RPMI7951 (cell line): ENCODE measurements at places on chromosomes 12 and 14. TPM values are rescaled to one million over a fixed set of nuclear protein-coding genes. Genes with fewer than 3 reads are reported as not detected.

SOS2 gene
- 19.3 and 21.6 TPM in 2 replicates for total RNA-seq

SLC22A17 gene
- total RNA-seq = 7.4 and 10.4 TPM in 2 replicates

DNA sequence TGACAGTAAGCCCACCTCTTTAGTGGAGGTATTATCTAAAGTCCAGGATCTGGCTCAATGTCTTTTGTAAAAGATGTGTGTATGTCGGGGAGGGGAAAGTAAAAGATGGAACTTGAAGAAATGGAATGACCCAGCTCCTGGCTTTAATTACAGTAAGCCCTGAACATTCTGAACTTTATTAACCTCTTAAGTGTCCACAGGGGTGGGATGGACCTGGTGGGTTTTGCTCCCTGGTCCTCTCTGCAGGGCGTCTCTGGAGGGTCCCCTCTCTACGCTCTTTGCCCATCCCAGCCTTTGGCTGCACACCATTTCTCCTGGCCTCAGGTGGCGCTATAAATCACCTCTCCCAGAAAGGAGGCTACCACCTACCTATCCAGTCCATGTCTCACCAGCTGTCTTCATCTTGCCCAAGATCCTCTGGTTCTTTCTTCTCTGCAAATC is 3.7 kb upstream of the CISTR start:
- no peak for DNase-seq

DNA sequence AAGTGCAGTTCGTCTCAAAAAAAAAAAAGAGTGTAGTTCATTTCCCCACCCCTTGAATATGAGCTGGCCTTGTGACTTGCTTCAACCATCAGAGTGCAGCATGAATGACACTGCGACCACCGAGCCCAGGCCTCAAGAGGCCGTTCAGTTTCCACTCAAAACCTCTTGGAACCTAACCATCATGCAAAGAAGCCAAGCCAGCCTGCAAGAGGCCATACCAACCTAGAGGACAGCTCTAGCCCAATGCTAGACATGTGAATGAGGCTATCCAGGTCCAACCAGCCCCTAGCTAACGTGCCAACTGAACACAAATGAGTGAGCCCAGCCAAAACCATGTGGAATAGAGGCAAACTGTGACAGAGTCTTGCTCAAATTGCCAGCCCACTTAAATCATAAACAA is 29.7 kb downstream of the R3HDM2 start:
- no peak for DNase-seq

DNA sequence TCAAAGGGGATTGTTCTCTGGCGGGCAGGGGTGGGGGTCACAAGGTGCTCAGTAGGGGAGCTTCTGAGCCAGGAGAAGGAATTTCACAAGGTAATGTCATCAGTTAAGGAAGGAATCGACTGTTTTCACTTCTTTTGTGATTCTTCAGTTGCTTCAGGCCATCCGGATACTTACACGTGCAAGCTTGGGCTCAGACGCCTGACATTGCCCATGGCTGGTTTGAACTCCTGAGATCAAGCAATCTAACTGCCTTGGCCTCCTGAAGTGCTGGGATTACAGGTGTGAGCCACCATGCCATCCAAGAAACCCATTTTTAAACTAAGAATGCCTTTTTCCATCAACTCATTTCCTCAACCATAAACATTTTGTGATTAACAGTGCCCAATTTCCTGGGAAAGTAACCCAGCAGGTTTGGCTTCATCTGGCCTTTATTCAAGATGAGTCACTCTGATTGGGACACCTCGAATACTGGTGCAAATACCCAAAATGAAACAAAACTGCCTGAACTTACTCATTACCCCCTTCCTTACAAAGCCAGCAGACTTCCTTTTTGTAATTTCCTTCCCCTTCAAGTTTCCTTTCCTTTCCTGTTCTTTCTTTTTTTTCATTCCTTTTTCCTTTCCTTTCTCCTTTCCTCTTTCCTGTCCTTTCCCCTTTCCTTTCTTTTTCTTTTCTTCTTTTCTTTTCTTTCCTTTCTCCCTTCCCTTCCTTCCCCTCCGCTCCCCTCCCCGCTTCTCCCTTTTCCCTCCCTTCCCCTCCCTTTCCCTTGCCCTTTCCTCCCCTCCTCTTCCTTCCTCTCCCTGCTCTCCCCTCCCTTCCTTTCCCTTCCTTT is 10.2 kb upstream of the RNASE10 start:
- peak; percentile 54 for DNase-seq

DNA sequence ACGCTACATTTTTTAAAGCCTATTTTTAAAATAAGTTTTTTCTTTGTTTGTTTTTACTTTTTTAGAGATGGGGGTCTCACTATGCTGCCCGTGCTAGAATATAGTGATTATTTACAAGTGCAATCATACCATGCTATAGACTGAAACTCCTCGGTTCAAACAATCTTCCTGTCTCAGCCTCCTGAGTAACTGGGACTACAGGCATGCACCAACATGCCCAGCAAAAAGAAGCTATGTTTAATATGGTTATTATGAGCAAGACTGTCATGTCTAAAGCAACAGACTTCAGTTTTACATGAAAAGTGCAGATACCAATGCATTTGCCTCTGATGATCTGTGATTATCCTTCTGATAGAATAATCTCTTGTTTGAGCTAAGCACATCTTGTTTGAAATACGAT is 45.6 kb upstream of the SGPP1 start:
- DNase-seq = no peak

DNA sequence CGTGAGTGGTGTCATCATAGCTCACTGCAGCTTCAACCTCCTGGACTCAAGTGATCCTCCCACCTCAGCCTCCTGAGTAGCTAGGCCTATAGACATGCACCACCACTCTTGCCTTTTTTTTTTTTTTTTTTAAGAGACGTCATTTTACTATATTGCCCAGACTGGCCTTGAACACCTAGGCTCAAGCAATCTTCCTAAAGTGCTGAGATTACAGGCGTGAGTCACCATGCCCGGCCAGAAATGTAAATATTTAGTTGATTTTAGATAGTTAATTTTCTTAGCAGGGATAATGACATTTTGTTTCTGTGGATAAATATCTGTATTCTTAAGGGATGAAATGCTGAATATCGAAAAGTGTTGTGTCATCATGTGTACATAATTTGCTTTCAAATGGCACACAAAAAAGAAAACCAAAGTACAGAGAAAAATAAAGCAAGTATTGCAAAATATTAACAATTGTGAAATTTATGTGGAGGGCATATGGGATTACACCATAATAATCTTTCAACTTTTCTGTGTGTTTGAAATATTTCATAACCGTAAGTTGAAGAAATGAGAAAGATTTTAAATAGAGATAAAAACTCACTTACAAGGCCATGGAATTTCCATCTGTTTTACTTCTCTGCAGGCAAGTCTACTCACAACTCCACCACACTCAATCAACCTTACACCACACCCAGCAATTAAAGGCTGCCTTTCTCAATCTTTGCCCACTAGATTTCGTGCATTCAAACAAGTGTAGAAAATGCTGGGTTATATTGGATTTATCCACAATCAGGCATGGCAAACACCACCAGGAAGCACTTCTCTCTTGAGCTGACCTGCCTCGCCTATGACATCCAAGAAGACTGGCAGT is 93.7 kb downstream of the SPTSSA start:
- peak; percentile 41 for DNase-seq

DNA sequence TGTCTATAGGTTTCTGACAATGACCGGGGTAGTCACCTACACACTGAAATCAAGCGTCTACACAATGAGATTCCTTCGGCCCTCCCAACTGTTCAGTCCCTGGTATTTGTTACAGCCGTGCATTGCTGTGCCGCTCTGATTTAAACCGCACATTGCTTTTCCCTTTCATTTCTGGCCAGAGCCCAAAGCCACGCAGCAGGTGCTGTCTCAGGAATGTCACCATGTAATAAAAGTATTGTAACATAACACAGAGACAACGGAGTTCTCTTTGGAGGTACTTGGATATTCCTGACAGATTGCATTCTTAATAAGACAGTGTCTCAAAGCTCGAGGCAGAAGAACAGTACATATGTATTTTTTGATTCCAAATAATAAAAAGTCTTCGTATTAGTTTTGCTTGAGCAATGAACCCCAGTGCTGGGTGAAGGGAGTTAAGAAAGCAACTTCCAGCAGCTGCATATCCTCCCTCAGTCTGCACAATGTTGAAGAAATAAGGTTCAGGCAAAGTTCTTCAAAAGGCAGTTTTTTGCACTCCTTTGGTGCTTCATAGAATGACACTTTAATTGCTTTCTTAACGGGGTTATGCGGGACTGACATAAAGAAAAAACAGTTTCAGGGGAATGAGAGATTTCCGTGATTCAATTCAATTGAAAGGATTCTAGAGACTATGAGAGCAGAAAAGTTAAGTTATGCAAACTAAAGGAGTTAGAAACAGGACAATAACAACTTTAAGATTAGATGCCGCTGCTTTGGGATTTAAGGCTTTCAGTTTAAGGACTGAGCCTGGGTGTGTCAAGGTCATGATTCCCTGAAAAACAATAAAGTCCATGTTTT is 288.7 kb upstream of the FLRT2 start:
- peak; percentile 16 for DNase-seq

- DNase-seq = no peak
Observed at GRCh38 chr12:47576289-47576945, 129.4 kb downstream of the RPAP3 start.
